ENCODE measurements at places on chromosomes 16 and 17.

DNA sequence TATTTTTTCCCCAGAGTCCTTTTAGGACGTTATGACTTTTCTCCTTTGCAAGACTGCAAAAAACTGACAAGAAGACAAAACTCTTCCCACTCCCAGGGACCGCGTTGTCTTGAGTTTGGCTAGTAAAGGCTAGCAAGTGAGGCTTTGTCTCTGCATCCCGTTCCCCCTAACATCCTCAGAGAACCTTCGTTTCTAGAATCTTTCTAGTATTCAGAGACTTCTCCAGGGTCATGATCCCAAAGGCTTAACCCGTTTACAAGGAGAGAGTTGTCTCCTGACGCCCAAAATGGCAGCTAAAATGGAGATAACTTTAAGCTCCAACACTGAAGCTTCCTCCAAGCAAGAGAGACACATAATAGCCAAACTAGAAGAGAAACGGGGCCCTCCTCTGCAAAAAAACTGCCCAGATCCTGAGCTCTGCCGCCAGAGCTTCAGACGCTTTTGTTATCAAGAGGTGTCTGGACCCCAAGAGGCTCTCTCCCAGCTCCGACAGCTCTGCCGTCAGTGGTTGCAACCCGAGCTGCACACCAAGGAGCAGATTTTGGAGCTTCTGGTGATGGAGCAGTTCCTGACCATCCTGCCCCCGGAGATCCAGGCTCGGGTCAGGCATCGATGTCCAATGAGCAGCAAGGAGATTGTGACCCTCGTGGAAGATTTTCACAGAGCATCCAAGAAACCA lies 843 bp downstream of the ZNF174 start:
- DNase-seq: no peak

DNA sequence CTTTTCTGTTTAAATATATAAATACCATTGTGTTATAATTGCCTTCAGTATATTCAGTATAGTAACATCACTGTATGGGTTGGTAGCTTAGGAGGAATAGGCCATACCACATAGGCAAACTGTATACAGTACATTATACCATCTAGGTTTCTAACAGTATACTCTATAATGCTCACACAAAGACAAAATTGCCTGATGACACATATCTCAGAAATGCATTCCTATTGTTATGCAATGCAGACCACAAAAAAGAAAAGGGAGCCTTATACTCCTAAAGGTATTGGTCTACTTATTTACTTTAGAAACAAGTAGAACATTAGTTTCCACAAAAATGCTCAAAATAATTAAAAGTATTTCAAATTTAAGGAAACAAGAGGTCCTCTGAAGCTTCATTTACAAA lies 47.9 kb downstream of the SETD6 start:
- no peak for DNase-seq

- no peak for DNase-seq
These were observed 227.8 kb downstream of the CCDC182 start for GRCh38 chr17:57517273-57517631.

GRCh38 chr16:11737713-11738112 lies 4.9 kb downstream of the TXNDC11 start:
- no peak for DNase-seq

- DNase-seq: no peak
These were observed 47.1 kb downstream of the SLC6A4 start for GRCh38 chr17:30188211-30188939.

DNA sequence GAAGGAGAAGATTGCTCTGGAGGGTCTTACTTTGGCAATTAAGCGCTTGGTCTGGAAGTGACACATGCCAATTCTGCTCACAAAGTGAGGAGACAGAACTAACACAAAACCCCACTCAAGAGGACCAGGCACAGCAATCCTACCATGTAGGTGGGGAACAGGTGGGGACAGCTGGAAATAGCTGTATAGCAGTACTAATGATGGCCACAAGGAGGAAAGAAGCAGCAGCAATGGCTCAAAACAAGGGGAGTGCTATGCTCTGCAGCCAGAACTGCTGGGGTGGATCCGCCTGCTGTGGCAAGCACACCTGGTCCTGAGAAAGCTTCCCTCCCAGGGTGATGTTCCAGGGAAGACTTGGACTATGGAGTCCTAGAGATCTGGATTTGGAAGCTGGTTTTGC lies 17.0 kb upstream of the TMEM132E start:
- no peak for DNase-seq

GRCh38 chr17:48526608-48527546 lies 3.9 kb downstream of the HOXB1 start:
- no peak for DNase-seq

DNA sequence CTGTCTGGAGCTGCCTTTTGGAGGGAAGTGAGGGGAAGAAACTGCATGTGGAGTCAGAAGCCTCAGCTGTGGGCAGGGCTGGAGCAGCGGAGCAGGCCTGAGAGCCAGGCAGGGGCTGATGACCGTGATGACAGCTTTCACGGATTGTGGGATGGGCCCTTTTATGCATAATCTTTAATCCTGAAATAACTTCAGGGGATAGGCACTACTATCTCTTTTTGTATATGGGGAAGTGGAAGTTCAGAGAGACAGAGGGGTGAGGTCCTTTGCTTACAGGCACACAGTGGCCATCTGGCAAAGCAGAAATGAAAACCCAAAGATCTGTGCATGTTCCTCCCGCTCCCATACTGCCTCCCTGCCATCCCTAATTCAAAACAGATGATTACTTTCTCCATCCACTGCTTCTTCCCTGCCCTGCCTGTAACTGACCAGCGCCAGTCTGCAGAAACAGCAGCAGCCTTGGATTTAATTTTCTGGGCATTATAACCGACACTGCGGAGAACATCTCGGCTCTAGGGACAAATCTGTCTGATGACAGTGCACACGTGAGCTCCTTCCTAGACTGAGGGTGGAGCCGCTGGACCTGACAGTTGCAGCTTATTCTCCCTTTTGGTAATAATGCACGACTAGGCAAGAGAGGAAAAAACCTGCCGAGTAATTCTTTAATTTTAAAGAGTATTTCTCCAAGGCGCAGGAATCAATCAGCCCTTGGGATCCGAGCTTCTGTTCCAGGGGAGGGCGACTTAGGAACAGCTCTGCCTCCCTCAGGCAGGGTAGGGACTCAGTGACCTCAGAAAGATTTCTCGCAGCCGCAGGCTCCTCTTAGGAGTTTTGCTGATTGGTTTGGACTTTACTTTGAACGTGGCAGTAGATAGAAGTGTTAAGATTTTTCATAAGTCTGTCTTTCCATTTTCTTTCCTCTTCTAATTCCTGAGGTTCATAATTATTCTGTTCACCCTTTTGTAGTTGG lies 95.4 kb downstream of the UTP18 start:
- DNase-seq: no peak

DNA sequence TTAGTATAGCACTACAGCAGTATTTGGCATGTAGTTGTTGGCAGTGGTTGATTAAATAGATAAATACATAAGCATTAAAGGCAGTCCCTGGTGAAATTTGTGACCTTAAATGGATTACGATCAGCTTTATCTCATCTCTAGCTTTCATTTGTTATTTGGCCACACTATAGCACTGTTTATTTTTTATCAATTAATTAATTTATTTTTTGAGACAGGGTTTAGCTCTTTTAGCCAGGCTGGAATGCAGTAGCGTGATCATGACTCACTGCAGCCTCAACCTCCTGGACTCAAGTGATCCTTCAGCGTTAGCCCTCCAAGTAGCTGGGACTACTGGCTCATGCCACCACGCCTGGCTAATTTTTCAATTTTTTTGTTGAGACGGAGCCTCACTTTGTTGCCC lies 18.7 kb upstream of the ARHGAP17 start:
- no peak for DNase-seq

DNA sequence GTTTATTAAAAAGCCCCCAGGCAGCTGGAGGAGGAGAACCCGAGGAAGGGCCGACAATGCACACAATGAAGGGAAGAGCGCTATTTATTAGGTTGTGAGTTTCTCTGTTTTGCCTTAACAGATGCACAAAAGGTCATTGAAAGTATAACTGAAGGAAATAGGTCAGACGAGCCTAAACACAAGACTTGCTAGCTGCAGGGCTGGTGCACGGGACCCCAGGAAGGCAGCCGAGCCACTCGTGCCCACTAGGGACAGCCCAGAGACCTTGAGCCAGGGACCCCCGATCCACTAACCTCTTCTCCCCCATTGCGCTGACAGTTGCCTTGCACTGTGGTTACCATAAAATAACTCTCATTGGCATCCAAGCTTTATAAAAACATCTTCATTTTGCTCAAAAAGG lies 11.3 kb downstream of the LITAFD start:
- DNase-seq: no peak

- DNase-seq: no peak
These were observed 6.1 kb downstream of the DNAI2 start for GRCh38 chr17:74280093-74280513.

GRCh38 chr16:51245658-51245995 lies 94.6 kb upstream of the SALL1 start:
- DNase-seq: no peak

DNA sequence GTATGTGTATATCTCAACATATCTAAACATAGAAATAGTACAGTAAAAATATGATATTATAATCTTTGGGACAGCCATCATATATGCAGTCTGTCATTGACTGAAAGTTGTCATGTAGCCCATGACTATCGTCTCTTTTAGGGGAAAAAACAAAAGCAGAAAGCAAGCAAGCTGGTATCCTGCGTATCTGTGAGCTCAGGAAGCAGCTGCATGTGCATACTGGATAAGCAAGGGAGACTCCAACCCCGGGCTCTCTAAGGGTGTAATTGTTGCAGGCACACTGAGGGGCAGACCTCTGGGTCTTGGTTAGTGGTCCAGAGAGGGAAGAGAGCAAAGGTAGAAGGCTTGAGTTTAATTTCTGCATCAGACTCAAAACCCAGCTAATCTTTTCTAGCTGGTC lies 581.1 kb downstream of the MAF start:
- DNase-seq: no peak

- no peak for DNase-seq
These were observed 40.3 kb downstream of the SDK2 start for GRCh38 chr17:73603971-73604370.

DNA sequence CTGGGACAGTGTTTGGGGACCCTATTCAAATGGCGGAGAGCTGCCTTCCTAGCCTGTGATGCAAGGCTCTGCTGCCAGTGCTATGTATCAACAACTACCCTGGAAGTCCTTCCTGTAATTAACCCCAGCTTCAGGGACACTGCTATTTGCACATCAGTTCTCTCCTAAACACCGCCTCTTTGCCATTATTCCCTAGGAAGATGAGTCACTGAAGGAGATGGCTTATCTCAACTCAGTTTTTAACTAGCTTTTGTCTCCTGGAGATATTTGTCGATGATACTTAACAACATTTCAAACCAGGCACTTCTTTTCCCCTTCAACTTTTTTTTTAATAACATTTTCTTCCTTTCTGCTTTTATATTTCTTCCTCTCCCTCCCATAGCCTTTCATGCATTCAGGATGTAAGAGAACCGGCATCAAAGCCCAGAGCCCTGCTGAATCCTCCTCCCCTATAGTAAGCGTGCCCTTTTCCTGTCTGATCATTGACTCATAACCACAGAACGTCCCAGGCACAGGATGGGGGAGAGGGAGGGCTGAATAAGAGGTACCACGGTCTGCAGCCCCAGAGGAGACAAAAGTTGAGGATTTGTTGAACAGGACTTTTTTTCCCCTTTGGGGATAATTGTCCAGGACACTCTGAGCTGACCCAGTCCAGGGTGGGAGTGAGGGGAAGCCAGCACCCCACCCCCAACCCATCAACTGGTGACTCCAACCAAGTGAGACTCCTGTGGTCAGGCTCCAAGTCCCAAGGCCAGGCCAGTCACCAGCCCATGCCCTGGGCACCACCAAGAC lies 387.8 kb upstream of the SALL1 start:
- peak; percentile 60 for DNase-seq

- DNase-seq: no peak
These were observed 142.5 kb downstream of the PARN start for GRCh38 chr16:14487579-14487978.

- no peak for DNase-seq
These were observed 4.5 kb upstream of the EPN3 start for GRCh38 chr17:50527949-50528474.

- no peak for DNase-seq
These were observed 12.8 kb upstream of the PRR14 start for GRCh38 chr16:30637944-30638343.

DNA sequence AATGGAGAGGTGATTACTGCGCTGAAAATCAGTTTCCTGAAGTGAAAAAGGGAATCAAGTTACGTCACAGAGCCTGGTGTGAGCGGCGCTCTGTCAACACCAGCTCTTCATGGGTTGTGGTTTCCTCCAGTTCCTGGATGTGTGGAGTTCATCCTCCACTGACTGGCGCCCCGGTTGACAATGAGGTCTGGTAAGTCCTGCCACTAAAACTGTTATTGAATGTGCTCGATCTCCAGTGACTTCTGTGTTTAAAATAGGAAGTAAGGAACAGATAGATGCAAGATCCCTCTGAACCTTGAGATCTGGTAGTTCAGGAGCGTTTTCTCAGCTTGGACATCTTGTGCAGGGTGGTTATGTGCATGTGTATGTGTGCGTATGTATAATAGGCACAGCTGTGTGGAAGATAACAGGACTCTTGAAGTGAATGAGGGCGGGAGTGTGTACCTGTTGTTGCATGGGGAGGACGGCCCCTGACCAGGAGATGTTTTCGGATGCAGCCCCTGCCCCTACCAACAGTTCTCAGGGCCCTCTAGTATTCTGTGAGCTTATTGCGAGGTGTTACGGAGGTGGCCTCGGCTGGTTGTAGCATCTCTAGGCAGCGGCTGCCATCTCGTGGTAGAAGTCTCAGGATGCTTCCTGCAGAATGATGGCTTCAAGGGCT lies 22.0 kb upstream of the GOT2 start:
- DNase-seq: peak; percentile 61

DNA sequence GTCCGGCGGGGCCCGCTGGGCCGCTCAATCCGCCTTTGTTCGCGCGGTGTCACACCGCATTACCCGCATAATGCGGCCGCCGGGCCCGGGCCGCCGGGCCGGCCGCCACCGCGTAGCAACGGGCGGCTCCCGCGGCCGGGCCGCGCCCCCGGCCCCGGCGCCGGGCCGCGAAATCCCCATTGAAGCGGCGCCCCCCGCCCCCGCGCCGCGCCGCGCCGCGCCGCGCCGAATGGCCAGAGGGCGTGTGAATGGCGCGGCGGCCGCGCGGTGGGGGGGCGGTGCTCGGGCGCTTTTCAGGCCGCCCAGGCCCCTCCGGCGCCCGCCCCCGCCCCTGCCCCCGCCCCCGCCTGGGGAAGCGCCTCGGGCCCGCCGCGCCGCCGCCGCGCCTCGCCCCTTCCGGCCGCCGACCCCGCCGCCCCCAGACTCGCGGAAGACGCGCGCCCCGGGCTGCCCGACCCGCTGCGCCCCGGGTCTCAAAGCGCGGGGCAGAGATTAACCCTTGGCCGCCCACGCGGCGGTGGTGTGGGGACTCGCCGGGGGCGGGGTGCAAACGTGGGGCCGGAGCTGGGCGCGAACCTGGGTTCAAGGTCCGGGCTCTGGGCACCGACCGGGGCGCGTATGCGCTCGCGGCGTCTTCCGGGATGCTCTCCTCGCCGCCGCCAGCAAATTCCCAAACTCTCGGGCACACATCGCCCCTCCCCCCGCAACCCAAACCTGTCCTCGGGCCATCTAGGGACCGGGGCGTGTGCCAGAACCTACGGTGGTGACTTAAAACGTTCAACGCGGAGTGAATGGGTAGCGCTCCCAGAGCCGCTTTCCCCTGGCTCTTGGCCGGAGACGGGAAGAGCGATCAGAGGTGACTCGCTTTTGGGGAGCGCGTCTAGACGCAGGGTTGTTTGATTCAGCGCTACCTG lies 46.7 kb downstream of the WNT3 start:
- no peak for DNase-seq

GRCh38 chr16:48609652-48610029 lies 339 bp downstream of the N4BP1 start:
- DNase-seq: no peak
